ENCODE measurements at places on chromosomes 13 and 19.

DNA sequence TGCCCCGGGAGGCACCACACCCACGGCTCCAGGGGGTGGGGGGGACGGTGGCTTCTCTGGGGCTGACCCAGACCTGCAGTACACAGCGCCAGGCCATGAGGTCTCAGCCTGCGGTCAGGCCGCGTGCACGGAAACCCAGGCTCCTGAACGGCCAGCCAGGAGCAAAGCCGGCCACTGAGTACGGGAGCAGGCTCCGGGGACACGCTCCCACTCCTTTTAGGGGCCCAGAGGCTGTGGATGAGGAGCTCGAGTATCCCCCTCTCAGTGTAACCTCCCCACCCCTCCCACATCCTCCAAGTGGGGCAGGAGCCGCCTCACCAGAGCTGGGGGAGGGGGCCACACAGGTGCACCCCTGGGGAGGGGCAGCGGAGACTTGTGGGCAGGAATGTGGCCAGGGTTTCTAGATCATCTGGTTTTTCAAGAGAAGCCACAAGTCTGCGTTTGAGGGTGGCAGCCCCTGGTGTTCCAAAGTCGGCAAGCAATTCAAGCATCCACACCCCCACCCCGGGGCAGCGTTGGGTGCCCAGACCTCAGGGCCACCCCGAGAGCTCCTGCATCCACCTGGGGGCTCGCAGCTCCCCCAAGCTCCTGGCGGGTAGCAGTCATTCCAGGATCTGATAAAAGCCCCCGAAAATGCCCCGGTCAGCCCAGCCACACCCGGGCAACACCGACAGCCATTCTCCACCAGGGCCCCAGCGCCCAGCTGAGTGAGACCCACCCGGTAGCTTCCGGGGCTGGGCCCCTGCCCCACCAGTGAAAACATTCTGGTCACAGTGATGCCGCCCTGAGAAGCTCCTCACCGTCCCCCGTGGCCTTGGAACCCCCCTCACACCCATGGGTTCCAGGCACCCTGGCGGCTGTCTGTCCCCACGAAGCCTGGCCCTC is 6.1 kb downstream of the SBNO2 start:
- DNase-seq = no peak

DNA sequence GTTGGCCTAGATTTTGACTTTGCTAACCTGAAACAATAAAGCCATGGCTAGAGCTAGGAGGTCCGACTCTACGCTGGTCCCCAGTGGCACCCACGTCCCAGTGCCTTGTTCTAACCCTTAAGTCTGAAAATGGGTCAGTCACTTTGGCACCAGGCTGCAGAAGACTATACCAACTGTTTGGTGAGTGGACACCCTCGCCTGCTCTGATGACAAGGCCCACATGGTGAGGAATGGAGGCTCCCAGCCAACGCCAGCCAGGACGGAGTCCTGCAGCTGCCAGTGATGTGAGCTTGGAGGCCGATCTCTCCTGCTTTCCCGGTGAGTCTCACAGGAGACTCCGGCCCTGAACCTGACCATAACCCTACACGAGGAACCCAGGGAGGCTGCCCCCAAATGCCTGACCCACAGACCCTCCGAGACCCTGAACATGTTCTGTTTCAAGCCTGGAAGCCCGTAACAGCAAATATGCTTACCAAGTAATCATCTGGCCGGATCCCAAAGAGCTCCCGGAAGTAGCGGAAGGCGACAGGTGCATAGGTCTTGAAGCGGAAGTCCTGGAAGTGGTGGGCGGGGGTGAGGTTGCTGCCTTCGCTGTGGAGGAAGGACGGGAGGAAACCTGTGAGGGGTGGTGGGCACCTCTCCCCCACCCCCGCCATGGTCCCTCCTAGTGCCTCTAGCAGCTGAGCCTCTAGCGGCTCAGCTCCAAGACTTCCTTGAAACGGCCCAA is 34.1 kb upstream of the CACTIN start:
- DNase-seq = no peak

DNA sequence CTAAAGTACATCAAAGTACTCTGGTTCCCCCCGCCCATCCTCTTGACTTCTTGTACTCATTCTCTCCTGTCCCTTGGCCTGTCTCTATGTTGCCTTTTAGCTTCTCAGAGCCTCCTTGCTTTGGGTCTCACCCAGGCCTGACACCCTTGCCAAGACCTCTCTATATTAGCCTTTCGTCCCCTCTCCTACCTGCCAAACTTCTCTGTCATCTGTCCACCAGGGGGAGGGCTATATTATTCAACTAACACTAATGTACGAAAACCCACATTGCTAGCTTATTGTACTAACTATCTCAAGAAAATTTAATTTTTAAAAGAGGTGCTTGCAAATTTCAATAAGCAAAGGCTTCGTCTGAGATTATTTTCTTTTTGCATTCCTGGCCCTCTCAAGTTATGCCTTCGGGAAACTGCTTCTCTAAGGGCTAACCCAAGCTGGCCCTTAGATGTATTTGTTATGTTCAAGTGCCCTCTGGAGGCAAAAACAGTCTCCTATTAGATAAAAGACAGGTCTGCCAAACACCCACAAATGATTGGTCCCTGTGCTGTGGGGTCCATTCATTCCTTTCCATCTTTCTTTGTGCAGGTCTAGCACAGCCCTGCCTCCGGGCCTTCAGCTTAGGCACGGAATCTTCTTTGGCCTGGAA is 6.3 kb upstream of the MRPS31 start:
- DNase-seq = no peak

DNA sequence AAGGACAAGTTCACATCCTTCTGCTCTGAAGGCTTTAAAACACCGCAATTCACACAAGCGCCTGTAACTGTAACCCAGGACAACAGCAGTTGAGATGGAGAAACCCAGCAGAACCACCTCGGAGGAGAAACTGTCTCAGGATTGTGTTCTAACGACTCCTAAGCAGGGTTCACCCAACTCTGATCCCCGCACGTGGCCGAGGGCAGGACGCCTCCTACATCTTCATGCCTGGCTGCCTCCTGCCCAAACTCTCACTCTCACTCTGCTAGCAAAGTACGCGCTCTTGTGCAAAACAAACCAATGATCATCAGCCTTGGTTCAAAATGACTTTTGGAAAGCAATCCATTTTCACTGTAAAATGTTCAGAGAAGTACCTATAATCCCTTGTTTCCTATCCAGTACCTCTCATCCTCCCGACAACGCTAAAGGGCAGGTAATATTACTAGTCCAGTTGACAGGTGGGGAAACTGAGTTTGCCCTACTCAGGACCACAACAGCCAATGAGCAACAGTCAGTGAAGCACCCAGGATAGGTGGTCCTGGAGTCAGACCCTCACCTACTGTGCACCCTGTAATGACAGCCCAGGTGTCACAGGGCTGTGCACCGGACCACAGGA is 25.6 kb downstream of the EPS15L1 start:
- no peak for DNase-seq

- DNase-seq = no peak
Observed at GRCh38 chr13:45416516-45417128, 1.6 kb downstream of the SLC25A30 start.

DNA sequence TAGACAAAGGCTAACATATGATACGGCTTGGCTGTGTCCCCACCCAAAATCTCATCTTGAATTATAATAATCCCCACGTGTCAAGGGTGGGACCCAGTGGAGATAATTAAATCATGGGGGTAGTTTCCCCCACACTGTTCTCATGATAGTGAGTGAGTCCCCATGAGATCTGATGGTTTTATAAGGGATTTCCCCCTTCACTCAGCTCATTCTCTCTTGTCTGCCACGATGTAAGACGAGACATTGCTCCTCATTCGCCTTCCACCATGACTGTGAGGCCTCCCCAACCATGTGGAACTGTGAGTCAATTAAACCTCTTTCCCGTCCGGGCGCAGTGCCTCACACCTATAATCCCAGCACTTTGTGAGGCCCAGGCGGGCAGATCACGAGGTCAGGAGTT is 143.5 kb downstream of the RXFP2 start:
- DNase-seq = no peak

DNA sequence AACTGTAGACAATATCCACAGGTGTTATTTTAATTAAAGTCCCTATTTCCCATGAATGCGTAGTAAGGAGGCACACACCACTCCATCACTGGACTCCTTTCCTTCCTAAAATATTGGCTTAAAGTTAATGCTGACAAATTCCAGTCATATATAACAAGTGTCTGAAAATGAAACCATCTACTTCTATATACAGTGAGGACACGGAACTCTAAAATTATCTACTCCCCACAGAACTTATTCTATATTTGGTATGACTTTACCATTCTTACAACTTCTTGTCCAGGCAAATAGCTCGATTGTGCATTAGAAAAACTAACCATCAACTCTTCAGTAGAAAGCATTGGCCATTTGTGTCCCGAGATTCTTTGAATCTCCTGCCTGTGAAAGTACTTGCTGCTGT is 1560.2 kb downstream of the EFNB2 start:
- DNase-seq = no peak

DNA sequence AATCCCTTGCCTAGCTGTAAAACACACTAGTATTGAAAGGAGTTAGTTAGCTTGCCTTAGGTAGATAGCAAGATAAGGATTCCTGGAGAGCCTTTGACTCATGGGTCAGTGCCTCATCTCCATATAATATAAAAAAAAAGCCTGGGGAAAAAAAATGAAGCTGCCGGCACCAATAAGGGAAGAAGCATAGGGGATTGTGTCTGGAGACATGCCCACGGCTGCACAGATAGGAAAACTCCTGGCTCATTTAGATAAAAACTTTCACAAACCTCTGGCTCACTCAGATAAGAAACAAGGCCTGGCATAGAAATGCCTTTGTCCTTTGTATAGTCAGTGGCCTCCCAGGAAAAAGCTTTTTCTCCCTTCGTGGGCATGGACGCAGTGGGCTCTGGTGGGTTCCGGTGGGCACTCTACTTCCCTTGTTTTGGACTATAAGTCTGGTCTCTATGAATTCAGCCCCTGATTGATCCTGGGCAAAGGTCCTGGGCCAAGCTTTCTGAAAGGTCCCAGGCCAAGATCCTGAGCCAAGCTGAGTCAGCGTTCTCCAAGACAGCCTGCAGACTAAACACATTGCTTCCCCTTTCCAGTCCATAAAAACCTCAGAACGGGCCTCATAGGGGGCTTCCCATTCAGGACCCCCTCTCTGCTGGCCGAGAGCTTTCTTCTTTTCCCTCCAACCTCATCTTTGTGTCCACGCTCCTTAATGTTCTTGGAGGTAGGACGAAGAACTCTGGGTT is 4.9 kb upstream of the OR7A17 start:
- no peak for DNase-seq

DNA sequence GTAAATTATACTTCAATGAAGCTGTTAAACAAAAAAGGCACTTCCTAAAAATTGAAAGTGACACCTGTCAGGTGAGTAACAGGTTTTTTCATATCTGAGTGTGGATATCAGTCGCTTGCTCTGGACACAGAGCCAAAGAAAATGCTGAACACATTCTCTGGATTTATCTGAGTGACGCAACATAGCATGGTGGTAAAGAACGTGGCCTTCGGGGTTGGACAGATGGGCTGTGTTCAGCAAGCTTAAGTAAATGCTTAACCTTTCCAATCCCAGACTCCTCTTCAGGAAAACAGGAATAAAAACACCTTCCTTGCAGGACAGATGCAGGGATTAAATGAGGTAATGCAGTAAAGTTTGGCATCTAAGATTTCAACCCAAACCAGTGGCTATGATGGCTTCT is 132.0 kb downstream of the FOXO1 start:
- DNase-seq = no peak

DNA sequence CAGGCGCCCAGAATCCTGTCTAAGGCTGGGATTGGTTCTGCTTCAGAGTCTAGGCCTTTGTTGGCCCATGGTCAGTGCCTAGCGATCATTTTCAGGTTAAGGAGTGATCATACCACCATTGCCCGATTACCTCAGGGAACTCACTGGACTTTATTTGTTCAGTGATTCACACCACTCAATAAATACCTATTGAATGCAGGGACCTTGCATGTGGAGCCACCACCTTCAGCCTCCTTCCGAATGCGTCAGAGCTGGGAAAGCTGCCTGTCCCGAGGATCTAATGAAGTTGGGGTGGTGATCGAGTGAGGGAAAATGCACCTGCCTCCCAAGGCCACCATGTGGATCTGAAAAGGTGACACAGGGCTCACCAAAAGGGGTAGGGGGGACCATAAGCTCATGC is 40.0 kb upstream of the POU2F2 start:
- no peak for DNase-seq

GRCh38 chr13:36582977-36583376 is 90.8 kb upstream of the SERTM1 start:
- no peak for DNase-seq

- DNase-seq = no peak
Observed at GRCh38 chr19:1749373-1750342, 3.6 kb upstream of the ONECUT3 start.

- DNase-seq = no peak
Observed at GRCh38 chr13:24906268-24906667, 142.3 kb downstream of the RNF17 start.

- no peak for DNase-seq
Observed at GRCh38 chr13:29196409-29197074, 376.4 kb downstream of the MTUS2 start.

DNA sequence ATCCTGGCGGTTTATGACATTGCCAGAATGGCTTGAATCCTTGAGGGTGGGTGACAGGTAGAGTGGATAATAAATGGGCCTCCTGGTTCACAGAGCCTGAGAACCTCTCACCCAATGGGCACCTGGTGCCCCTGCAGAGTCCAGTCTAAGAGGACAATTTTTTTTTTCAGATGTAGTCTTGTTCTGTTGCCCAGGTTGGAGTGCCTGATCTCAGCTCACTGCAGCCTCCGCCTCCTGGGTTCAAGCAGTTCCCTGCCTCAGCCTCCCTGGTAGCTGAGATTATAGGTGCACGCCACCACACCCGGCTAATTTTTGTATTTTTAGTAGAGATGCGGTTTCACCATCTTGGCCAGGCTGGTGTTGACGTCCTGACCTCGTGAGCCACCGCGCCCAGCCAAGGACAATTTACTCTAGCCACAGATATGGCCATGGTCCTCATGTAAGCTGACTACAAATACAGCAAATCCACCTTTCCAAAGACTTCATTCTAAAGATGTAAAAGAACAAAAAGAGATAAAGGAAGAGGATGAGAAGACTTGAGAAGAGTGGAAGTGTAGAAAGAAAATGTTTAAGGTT is 33.0 kb downstream of the COL4A2 start:
- DNase-seq = no peak

- no peak for DNase-seq
Observed at GRCh38 chr19:30567536-30568232, 195.5 kb downstream of the ZNF536 start.

- DNase-seq = no peak
Observed at GRCh38 chr19:48955308-48955958, 758 bp downstream of the BAX start.

All from cerebellar nuclear complex (tissue), 1 donor.